Activated T-cell treated with anti-CD3 and anti-CD28 coated beads, Interleukin-2, amount 50 U/mL, for 72 hours (primary cell): ENCODE measurements at places on chromosomes 2 and 18. TPM values are rescaled to one million over a fixed set of nuclear protein-coding genes. Genes with fewer than 3 reads are reported as not detected.

- peak overlapping the region; percentile 92 for H3K27ac ChIP-seq
- peaks cover 6% of the 10 kb centered on the region for H3K36me3 ChIP-seq
- peak overlapping the region; percentile 99 for H3K4me3 ChIP-seq
- peaks cover 49% of the 10 kb centered on the region for H3K4me1 ChIP-seq
- no peaks in the 10 kb centered on the region for H3K27me3 ChIP-seq
Observed at GRCh38 chr2:224584111-224584784, 915 bp downstream of the CUL3 start.

DNA sequence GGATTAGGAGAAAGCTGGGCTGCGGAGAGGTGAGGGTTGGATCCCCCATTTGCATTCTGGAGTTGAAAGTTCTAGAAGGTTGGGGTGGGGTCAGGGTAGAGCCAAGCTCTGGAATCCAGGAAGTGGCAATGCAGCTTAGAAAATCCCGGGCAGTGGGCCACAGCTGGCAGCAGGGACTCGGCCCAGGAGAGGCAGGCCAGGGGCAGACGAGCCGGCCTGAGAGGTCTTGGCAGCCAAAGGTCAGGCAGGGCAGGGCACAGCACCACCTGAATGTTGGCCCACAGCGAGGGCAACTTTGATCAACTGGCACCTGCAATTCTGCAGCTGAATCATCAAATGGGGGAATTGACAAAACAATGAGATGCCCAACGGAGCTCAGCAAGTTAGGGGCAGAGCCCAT, 139.2 kb downstream of the INHBB start:
- no peak overlapping the region for H3K4me3 ChIP-seq
- no peaks in the 10 kb centered on the region for H3K27me3 ChIP-seq
- DNase-seq, result no peak
- no peaks in the 10 kb centered on the region for H3K36me3 ChIP-seq
- no peaks in the 10 kb centered on the region for H3K4me1 ChIP-seq

DNA sequence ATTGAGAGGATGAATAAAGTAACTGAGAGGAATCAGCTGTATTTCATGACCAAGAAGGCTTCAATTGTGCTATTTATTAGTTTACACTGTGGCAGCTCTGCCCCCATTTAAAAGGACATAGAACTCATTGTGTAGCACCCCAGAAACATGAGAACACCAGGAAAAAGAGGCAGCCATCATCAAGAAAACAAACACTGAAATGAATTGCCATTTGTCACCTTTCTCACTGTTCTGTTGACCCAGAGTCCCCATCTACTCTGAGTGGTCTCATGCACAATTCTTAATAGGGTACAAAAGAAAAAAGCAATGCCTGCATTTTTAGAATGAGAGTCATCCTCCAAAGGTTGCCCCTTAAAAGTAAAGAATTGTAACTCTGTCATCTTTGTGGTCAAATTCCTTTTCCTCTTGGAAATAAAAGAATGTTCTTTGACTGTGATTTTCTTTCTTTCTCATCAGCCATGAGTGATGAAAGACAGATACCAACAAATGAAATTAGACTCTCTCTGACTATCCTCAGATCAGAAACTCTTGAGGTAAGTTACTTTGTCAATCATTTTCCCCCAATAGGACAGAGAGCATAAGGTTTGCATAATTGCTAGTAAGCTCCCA, 1941.9 kb upstream of the PIK3C3 start:
- H3K27ac ChIP-seq, result no peak overlapping the region
- no peaks in the 10 kb centered on the region for H3K4me1 ChIP-seq
- H3K36me3 ChIP-seq, result no peaks in the 10 kb centered on the region
- no peak for DNase-seq

DNA sequence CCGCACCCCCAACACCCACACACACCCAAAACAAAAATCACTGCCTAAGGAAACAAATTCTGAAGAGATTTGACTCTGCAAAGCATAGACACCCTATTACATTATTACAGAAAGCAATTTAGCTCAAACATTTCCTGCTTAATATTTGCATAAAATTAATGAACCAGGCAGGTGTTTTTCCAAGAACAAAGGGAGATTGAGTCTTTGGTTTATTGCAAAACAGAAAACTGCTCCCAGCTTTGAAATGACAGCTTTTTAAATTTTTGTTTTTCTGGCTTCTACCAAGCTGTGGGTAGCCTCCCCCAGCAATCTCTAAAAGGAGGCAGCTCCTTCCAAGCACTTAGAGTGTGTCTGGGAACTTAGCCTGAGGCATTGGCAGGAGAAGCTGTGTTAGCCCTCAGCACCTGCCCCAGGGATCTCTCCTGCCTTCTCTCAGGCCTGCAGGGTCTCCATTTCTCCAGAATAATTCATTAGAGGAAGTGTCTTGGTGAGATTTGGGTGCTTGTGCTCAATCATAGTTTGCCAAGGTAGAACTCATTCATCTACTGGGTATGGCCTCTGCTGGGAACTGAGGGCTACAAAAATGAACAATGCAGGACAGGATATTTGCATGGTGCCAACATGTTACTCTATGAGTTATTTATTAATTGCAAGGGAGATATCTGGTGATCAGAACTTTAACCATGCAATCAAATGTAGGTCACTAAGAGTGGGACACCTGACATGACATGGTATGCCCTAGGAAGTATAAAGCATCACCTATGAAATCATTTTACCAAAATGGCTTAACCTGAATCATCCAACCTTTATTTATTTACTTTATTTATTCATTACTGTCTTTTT, 58.7 kb downstream of the B3GNT2 start:
- no peak overlapping the region for H3K27ac ChIP-seq
- H3K4me3 ChIP-seq, result no peak overlapping the region
- peaks cover 5% of the 10 kb centered on the region for H3K4me1 ChIP-seq
- H3K27me3 ChIP-seq, result no peaks in the 10 kb centered on the region

DNA sequence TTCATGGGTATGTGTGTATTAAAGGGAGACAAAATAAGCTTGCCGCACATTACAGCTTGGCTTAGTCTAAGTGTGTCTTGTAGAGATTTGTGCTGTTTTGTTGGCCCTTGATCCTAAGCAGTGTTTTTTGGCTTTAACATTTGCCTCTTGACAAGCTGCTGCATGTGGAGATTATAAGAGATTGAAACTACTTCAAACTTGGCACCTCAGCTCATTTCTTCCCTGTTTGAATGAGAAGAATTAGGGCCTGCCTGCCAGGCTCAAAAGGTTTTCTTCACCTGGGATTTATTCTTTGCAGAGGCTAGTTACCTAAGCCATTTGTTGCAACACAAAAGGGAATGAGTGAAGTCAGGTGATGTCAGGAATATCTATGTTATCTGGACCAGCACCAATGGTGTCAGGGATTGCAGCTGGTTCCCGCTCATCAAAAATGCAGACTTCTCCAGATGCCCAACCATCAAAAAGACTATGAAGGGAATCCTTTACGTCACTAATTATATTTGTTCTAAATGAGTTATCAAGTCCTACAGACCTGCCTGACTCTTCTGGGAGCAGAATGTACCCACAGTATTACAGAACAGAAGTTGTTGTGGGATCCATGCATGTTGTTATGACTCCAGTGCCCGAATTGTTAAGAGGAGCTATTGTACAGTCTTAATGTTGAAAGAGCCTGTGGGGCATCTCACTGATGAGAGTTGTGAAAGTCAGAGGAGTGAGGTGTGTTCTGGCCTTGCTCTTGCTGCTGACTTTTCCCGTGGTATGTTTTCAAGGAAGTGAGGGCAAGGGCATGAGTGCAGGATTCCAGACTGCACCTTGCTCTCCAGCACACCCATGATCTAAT, 31.0 kb downstream of the ABCA12 start:
- DNase-seq, result no peak
- no peak overlapping the region for H3K27ac ChIP-seq
- no peaks in the 10 kb centered on the region for H3K36me3 ChIP-seq

GRCh38 chr2:137173463-137173862, 408.1 kb downstream of the THSD7B start:
- no peak overlapping the region for H3K4me3 ChIP-seq
- H3K4me1 ChIP-seq, result no peaks in the 10 kb centered on the region
- no peak for DNase-seq
- H3K27me3 ChIP-seq, result no peaks in the 10 kb centered on the region
- no peaks in the 10 kb centered on the region for H3K36me3 ChIP-seq
- no peak overlapping the region for H3K27ac ChIP-seq

DNA sequence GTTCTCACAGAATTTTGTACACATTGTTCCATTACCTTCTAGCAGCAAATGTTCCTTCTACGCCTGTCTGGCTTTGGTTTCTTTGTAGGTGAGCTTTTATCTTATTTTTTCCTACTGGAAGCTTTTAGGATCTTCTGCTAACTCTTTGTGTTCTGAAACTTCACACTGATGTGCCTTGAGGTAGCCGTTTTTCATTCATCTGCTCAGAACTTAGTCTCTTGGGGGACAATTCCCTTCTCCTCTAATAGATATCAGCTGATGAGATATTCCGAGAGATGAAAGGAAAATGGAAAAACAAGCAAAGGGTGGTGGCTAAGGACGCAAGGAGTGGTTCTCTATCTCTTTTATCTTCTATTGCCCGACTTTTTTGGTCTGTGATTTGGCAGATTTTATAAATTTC, 27.8 kb upstream of the LPIN1 start:
- H3K4me1 ChIP-seq, result peaks cover 11% of the 10 kb centered on the region
- H3K4me3 ChIP-seq, result no peak overlapping the region
- no peak overlapping the region for H3K27ac ChIP-seq
- peaks cover 26% of the 10 kb centered on the region for H3K27me3 ChIP-seq

C2orf68 gene
- 38.9 TPM for total RNA-seq

SERPINB8 gene
- total RNA-seq, result 28.8 TPM

STPG4 gene
- total RNA-seq, result not detected

DOK6 gene
- not detected for total RNA-seq
